ENCODE measurements at places on chromosomes 16 and 17.

- DNase-seq: no peak
Measured at GRCh38 chr16:47413041-47413440, 47.8 kb downstream of the ITFG1 start.

- no peak for DNase-seq
Measured at GRCh38 chr16:64962786-64963185, 159.1 kb downstream of the CDH11 start.

- no peak for DNase-seq
Measured at GRCh38 chr17:73899839-73900238, 255.6 kb upstream of the SDK2 start.

- peak; percentile 65 for DNase-seq
Measured at GRCh38 chr16:81823111-81823510, 44.0 kb downstream of the PLCG2 start.

- no peak for DNase-seq
Measured at GRCh38 chr16:85587762-85588556, 25.2 kb upstream of the GSE1 start.

- DNase-seq: no peak
Measured at GRCh38 chr17:55661256-55661758, 61.4 kb downstream of the TMEM100 start.

DNA sequence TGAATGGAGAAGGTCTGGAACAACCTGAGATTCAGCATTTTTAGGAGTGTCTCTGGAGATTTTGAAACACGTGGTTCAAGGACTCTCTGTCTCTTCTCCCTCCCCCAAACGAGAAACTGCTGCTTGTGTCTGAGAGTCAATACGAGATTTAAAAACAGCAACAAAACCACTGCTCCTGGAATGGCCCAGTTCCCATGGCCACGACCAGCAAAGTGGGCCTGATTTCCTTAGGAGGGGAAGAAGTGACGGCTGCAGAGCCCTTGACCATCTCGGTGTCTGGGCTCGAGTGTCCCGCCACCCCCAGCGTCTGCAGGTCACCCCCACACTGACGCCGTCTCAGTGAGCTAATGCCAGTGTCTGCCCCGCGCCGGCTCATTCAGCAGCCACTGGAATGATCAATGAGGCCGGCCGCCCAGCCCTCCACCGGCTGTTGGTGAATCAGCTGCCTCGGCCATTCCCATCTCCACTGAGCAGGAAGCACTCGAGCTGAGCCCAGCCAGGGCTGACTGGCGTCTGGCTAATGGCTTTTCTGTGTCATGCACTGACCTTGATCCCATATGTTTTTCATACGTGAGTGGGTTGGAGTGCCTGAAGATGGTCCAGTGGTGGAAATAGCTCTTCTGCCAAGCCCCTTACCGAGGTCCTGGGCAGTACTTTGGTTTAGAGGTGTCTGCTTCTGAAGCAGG lies 151.8 kb downstream of the PITPNC1 start:
- DNase-seq: peak; percentile 90

DNA sequence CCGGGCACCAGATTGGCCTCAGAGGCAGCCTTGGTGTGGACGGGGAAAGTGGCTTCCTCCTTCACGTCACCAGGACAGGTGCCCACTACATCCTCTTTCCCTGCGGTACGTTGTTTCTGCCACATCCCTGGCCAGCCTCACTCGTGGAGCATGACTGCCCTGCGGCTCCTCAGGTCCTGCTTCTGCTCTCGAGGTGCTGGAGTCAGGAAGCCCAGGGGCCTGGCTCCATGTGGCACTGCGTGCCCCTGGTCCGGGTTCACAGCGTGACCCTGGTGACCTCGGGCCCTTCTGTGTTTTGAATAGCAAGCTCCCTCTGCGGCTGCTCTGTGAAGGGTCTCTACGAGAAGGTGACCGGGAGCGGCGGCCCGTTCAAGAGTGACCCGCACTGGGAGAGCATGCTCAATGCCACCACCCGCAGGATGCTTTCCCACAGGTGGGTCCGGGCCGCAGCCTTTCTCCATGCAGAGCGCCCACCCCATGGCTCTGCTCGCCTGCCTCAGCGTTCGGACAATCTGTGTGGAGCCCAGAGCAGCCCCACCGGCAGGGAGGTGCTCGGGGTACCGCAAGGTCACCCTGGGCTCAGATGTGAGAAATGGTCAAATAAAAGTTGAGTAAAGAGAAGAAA lies 13.5 kb downstream of the RGS11 start:
- no peak for DNase-seq

DNA sequence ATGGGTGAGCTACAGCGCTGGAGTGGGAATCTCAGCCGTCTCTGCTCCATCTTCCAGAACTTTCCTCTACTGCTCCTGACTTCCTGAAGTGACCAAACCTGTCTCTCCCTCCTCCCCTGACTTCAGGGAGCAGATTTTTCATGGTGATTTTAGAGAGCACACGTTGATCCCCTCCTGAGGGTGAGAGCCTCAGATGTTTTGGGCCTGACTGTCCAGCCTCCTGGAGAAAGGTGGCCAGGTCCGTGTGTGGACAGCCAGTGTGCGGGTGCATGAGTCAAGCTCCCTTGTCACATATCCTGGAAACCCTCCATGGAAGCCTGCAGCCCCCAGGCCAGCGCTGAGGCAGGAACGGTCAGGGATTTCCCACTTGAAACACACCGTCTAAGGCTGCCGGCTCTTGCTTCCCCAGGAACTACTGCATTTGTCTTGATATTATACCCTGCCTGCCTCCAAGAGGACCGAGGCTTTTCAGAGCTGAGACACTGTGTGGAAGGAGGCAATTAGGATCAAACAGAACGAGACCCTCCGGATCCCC lies 143.1 kb downstream of the CMIP start:
- DNase-seq: no peak

DNA sequence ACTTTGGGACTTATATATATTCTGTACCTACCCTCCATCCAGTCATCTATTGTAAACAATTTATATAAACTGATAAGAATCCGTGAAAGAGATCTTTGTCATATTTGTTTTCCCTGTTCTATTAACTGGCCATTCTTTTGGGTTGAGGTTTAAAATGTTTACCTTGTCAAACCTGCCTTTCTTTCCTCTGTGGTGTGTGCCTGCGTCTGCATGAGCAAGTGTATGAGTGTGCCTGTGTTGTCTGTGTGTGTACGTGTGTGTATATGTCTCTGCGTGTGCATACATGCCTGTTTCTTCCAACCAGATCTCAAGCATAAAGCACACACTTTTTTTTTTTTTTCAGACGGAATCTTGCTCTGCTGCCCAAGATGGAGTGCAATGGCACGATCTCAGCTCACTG lies 201.5 kb downstream of the C16orf95 start:
- DNase-seq: no peak

DNA sequence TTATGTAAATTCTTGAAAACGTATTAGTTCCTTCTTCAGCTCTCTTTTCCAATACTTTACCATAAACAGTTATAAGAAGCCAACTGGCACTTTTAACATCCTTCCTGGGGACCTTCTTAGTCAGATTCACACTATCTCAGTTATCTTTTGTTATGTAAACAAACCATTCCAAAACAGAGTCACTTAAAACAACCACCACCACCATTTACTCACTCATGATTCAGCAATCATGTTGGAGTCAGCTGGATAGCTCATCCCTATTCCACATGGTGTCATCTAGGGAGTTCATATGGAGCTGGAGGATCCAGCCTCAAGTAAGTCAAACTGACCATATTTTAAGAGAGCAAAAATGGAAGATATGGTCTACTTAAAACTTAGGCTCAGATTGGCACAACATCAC lies 240.3 kb upstream of the IRX3 start:
- no peak for DNase-seq

DNA sequence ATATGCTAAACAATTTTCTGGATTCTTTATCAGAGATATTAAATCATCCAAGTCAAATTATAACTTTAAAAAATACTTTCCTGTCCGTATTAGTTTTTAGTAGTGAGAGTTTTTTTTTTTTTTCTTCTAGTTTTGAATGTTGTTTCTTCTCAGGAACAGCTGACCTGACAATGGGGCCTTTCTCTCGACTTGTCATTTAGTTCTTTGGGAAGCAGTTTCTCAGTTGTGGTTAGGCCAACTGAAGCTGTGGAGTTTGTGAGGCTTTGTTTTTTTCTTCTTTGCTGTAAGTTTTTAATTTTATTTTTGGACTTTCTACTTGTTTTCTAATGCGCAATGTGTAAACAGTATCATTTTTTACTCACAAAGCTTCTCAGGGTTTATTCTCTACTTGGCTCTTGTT lies 140.8 kb downstream of the FTO start:
- no peak for DNase-seq

GRCh38 chr16:84686707-84687298 lies 13.0 kb upstream of the USP10 start:
- no peak for DNase-seq

Data from NCI-H510A treated with DMSO at 0.1 percent for 48 hours (cell line).